ENCODE measurements at places on chromosomes 6 and 20.

DNA sequence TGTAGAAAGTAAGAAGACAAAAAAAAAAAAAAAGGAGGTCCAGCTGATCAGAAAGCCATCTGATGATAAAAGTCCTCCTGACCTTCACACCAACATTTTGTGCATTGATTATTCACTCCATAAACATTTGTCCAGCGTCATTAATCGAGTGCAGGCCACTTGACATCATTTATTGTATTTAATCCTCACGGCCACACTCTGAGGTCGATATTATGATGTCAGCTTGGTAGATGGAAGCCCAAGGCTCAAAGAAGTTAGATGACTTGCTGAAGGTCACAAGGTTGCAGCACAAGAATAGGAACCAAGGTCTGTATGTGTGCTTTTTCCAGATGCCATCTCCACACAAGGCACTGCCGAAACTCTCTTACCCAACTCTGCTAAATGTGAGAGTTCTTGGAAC is 328.4 kb downstream of the KIF16B start:
- DNase-seq, result no peak

DNA sequence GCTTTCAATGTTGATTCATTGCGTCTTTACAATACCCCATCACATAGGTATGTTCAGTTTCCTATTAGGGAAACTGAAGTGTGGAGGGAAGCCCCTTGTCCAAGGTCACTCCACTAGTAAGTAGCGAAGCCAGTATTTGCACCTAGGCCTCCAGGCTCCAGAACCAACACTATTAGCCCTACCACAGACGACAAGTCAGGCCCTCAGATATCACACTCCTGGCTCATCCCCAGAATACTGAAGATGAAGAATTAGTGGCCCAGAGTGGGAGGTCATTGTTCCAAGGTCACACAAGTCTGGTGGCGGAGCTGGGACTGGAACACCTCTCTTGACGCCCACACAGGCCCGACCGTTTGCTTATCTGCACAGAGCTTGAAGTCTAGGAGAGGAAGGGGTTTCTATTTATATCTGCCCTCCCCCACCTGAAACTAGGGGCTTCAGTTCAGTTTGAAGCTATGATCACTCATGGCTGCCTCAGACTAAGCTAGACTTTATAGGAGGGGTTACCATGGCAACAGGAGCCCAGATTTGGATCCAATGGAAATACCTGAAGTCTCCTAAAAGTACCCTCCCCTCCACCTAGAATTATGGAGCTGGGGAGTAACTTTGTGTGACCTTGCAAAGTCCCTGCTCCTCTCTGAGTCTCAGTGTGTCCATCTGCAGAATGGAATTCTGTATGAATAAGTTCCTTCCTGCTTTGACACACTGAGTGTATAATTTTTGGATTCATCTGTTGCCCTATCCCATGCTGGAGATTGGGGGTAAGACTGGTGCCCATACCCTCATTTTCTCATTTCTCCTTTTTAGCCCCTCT is 2.2 kb downstream of the SNTA1 start:
- no peak for DNase-seq

DNA sequence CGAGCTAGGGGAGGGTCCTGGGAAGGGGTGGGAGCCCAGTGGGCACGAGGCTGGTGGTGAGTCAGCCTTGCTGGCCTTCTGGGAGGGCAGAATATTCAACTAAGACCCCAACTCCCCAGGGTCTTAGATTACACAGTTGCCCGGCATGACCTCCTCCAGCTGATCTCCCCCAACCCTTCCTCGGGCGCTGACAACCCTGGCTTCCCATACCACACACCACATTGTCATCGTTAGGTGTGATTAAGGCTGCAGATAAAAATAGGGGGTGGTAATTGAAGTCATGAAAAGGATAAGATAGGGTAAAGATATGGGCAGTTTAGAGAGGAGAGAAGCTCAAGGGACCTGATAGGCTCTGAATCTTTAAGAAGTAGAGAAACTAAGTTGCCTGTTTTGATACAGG is 10.5 kb downstream of the CDC40 start:
- DNase-seq, result no peak

- no peak for DNase-seq
Measured at GRCh38 chr6:168871642-168872315, 381.9 kb downstream of the THBS2 start.
